Activated T-cell treated with anti-CD3 and anti-CD28 coated beads for 1 hour (primary cell): ENCODE measurements at places on chromosomes 5 and 9.

- DNase-seq, result no peak
These were observed 140.3 kb upstream of the IER5L start for GRCh38 chr9:129318121-129319075.

DNA sequence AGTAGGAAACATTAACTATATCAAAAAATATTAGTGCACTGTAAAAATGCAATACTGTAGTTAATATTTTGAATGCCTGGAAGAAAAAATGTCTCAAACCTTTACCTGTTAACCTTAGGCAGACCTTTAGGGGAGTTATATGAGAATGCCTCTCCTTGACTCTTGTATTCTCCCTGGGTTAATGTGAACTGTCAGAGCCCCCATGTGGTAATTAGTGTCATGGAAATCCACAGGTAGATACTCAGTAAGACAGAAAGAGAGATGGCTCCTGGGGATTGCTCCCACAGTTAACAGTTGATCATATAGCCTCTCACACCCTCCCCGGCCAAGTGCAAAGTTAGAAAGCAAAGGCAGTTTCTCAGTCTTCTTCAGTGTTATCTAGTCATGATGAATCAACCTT lies 742.8 kb downstream of the NR2F1-AS1 start:
- no peak for DNase-seq

- no peak for DNase-seq
These were observed 22.3 kb upstream of the TMEM250 start for GRCh38 chr9:136140966-136141365.

- no peak for DNase-seq
These were observed 28.2 kb downstream of the MEF2C start for GRCh38 chr5:88854769-88855168.

- no peak for DNase-seq
These were observed at the start of gene HMHB1 for GRCh38 chr5:143812085-143812705. HMHB1 (plus strand) TSS chr5:143812161.

DNA sequence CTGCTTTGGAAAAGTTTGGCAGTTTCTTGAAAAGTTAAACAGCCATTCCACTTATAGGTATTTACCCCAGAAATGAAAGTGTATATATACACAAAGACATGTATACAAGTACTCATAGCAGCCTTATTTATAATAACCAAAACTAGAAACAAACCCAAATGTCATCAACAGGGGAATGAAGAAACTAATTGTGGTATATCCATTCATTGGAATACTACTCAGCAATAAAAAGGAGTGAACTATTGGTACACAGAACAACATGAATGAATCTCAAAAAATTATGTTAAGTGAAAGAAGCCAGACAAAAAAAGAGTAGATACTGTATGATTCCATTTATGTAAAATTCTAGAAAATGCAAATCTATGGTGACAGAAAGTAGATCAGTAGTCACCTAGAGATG lies 2.7 kb downstream of the MORN5 start:
- DNase-seq, result no peak

GRCh38 chr5:17748201-17748600 lies 113.9 kb downstream of the TAF11L14 start:
- DNase-seq, result no peak

DNA sequence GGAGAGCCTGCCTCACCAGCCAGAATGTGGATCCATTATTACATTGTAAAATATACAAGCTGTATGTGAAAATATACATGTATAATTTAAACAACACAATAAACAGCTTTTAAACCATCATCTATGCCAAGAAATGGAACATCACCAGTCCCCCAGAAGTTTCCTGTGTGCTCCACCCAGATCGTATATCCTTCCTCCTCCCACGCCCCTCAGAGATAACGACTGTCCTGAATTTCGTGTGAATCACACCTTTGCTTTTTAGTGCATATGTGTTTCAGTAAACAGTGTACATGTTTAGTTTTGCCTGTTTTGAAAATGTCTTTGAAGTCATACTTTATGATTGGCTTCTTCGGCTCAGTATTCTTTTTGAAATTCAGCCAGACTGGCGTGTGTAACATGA lies 134.6 kb upstream of the MYO10 start:
- no peak for DNase-seq

GRCh38 chr9:38263532-38263931 lies 129.0 kb upstream of the ALDH1B1 start:
- no peak for DNase-seq

- no peak for DNase-seq
These were observed 211.8 kb downstream of the NR3C1 start for GRCh38 chr5:143191720-143192119.

DNA sequence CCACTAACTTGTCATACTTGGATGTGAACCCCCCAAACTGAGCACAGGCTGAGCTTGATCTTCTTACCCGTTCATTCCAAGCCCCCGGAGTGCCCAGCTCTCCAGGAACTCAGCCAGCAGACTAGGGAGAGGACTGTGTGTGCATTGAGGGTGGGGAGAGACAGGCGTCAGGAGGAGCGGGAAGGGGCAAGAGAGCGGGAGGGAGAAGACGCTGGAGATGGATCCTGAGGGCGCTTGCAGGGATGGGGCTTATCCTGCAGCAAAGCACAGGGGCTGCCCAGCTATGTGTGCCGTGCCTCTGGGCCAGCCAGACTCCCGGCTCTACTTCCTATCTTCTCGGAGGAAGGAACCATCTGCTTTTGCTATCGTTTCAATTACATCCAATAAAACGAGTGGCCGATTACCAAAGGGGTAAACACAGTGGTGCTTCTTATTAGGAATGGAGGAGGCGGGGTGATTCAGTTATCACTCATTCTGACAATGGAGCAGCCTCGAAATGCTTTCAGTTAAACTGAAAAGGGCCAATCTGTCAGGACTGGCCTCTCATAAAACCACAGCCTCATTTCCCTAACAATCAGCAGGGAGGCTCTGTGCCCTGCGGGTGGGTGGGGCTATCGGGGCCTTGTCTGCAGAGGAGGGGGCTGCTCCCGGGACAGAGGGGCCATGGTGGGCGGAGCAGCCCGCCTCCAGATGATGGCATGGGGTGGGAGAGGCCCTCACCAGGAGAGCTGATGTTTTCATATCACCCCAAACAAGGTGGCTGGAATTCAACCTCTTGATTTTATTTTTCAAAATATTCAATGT lies 168.2 kb downstream of the DAB2IP start:
- DNase-seq, result no peak

DNA sequence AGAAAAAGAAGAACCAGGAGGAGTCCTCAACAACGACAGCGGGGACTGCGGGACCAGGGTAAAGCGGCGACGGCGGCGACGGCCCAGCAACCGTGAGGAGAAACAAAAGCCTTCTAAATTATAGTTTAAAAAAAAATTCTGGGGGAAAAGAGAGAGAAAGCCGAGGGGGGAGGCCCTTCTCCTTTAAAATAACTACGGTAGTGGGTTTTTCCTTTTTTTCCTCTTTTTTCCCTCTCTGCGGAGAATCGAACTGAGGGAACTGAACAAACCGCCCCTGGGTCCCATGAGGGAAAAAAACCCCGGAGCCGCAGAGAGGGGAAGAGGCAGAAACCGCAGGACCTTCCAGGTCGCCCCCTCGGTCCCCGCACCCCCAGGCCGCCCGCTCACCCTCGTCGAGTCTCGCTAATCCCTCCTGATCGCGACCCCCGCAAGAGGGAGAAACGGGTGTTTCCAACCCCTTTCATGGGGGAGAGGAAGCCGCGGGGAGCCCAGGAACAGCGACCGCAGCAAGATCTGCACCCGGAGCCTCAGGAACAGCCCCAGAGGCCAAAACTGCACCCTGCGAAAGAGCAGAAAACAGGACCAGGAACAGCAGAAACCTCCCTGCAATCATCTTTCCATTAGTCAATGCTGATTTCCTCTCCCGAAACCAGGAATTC lies 453 bp downstream of the CPEB4 start:
- DNase-seq, result no peak

DNA sequence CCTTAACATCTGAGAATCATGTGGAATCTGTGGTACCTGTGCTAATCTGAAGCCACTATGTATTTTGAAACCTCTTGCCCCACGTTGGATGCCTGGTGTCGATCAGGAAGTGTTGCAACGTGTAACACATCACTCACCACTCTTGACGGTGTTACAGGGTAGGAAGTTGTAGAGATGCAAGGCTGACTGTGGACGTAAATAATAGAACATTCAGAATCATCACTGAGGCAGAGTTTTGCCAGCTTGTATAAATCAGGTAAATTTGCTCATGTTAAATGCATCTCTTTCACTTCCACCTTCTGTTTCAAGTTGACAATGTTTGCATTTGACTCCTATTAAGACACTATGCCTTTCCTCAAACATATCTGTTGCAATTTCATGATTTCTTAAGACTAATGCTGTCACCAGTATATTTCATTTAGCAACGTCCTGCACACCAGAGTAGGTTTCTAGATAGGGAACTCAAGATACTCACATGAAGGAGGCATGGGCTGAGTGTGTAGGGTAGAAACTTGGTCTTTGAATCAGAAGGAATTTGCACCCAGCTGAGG lies 38.1 kb downstream of the BASP1 start:
- no peak for DNase-seq

DNA sequence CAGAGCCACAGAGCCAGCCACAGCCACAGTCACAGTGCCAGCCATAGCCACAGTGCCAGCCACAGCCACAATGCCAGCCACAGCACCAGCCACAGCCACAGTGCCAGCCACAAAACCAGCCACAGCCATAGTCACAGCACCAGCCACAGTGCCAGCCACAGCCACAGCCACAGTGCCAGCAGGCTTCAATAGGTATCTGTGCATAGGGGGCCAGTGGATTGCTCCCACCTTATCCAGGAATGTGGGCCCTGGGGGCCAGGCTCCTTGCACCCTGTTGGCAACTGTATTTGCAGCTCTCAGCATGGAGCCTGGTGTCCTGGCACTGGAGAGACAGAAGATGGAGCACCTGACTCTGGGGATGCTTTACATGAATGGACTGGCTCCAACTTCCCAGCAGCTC lies 111.7 kb upstream of the IRX2 start:
- DNase-seq, result no peak

DNA sequence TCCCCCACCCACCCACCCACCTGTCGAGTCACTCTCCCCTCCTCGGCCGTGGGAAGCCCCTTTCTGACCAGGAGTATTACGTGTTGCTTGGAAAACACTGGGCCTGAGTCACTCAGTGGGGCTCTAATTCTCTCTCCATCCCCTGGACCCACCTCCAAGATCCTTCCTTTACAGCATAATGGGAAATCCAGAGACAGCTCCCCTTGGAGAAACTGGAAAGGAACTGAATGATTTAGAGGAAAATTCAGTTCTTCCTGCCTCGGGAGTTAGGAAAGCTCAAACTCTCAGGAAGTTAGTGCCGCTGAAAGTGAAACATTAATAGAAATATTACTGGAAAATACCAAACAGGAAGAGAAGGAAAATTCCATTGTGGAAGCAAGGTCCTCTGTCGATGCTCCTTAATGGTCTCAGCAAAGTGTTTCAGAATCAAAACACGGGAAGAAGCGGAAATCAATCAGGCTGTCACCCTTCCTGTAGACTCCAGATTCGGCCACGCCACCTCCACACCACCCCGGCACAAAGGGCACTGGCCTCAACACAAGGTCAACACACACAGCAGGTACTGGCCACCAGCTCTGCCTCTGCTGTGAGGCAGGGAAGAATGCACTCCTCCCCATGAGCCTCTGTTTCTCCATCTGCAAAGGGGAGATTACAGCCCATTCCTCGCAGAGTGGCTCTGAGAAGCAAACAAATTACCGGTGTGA lies 9.6 kb downstream of the SHB start:
- no peak for DNase-seq

GRCh38 chr9:93009337-93010015 lies 49.0 kb upstream of the SUSD3 start:
- DNase-seq, result no peak

DNA sequence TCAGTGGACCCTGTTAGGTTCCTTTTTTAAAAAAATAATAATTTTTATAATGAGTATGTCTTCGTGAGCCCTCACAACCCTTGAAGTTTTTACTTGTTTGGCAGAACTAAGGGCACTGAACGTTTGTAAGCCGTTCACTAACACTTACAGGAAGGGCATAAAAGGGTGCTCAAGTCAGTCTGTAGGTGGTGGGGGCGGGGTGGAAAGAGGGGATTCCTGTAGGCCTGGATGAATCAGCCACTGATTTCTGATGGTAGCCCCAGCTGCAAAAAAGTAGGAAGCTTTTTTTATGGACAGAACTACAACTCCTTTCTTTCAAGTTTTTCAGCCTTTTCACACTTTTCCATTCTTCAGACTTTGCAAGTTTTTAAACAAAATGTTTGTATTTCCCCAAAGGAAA lies 35.8 kb downstream of the PIK3R1 start:
- DNase-seq, result peak; percentile 46

- DNase-seq, result no peak
These were observed 49.1 kb downstream of the SH3TC2 start for GRCh38 chr5:149013796-149014195.

GRCh38 chr5:139903795-139904565 lies 108.4 kb downstream of the PSD2 start:
- DNase-seq, result no peak

GRCh38 chr9:99822806-99823591 lies 1.3 kb downstream of the NR4A3 start:
- no peak for DNase-seq

DNA sequence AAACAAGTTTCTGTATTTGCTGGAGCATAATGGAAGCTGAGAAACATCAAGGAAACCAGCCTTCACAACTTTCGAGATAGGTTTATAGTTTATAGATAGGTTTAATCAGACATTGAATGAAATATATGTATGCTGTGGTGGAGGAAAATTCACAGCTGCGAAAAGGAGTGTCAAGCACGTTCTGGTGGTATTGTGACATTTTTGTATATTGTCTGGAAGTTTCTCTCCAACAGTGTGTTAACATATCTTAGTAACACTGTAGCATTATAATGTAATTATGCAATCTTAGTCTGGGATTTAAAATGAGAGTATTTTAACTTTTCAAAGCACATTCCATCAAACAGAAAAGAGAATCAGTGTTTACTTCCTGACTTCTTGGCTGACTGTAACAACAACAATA lies 50.0 kb downstream of the FCHO2 start:
- DNase-seq, result no peak

DNA sequence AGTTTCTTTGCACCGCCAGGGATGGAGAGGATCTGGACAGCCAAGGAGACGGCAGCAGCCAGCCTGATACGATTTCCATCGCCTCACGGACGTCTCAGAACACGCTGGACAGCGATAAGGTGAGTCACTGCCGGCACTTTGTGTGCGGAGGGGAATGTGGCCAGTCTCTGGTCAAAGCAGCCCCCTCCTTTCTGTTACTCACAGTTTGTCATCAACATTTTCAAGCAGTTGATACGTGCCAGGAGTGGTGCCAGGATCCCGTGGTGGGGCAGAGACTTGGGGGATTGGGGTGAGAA lies 175.1 kb upstream of the OTULINL start:
- DNase-seq, result no peak

GRCh38 chr5:81316571-81316970 lies 15.2 kb downstream of the ZCCHC9 start:
- no peak for DNase-seq

GRCh38 chr5:149448831-149449714 lies 70.0 kb upstream of the IL17B start:
- DNase-seq, result no peak
